ENCODE measurements at places on chromosomes 6 and 20. TPM values are rescaled to one million over a fixed set of nuclear protein-coding genes. Genes with fewer than 3 reads are reported as not detected.

DNA sequence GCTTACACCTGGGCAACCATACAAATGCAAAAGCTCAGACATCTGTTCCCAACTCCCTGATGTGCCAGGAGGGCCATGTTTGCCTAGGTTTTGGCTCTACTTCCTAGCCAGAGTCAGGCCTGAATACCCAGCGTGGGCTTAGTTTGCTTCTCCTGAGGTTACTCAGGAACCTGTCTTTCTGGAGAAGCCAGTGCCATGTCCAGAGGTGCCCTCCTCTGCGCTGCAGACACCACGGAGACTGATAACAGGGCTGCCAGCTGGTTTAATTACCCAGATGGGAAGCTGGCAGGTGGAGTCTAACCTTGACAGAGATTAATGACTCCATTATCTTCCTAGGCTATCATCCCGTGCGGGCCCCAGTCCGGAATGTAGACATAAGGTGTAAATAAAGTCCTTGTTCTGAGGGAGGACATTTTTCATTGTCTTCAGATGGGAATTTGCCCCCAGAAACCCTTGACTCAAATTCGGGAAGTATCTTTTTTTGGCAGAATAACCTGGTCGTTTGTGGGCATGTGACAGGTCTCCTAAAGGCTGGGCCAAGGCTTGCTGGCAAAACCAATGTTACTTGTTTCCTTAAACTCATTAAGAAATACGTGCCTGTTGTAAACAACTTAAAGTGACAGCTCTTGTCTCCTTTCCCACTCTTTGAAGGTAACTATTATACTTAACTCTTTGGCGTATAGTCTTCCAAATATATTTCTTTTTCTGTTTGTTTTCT lies 29.2 kb upstream of the ZNFX1 start:
- ATAC-seq = peak; percentile 75

DNA sequence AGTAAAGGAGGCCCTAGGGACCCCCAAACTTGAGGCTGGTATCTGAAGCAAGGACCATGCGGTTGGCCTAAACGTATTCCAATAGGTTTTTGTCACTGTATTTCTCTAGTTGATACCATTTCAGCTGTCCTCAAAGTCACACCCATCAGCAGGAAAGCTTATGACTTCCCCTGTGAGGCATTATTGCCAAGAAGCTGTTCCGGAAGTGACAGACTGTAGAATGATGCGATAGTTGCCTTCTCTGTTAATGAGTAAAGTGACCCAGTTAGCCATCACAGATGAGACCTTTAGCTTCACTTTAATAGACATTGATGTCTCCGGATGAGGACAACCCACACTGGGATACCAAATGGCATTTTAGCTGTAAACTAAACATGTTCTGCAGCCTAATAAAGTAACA lies 147.9 kb downstream of the RNGTT start:
- no peak for ATAC-seq

- peak; percentile 17 for ATAC-seq
Observed at GRCh38 chr6:53279293-53279692, 69.5 kb downstream of the ELOVL5 start.

DNA sequence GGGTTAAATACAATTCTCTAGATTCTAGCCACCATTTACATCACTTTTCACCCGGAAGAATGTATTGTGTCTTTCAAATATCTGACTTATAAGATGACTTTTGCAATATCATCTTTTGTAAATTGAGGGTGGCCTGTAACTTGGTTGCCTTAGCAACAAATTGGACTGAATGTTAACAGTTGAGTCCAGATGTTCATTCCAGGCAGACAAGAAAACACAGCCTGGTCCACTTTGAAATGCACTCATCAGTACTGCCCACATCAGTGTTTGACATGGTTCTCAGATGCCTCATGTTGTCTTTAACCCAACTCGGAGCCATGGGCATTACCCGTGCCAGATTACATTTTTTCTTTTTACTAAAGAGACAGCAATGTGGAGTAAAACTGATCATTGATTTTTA lies 781.6 kb upstream of the CHD6 start:
- no peak for ATAC-seq

Gene HRH3
- total RNA-seq = not detected

- no peak for ATAC-seq
Observed at GRCh38 chr6:150878347-150879213, 13.1 kb downstream of the MTHFD1L start.

Gene DNAH8
- total RNA-seq = 0.04 TPM

Gene HLA-DOA
- 1.4 TPM for total RNA-seq

GRCh38 chr6:115594891-115595290 lies 465.8 kb downstream of the FRK start:
- no peak for ATAC-seq

Gene DEF6
- total RNA-seq = 27.3 TPM

DNA sequence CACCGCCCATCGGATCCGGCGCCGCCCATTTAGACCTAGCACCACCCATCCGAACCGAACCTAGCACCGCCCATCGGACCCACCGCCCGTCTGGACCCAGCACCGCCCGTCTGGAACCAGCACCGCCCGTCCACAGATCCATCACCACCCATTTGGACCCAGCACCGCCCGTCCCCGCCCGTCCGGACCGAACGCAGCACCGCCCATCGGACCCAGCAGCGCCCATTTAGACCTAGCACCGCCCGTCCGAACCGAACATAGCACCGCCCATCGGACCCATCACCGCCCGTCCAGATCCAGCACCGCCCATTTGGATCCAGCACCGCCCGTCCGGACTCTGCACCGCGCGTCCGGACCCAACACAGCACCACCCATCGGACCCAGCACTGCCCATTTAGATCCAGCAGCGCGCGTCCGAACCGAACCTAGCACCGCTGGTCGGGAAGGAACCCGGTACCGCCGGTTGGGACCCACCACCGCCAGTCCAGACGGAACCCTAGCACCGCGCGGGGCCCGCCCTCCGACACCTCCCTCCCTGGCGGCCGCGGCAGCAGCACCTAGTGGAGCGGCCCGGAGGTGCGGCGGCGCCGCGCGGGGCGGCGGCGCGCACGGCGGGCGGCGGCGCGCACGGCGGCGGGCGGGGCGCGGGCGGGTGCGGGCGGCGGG lies 348 bp upstream of the AFDN start:
- ATAC-seq = peak; percentile 85

GRCh38 chr6:77778527-77778926 lies 125.7 kb downstream of the MEI4 start:
- no peak for ATAC-seq

DNA sequence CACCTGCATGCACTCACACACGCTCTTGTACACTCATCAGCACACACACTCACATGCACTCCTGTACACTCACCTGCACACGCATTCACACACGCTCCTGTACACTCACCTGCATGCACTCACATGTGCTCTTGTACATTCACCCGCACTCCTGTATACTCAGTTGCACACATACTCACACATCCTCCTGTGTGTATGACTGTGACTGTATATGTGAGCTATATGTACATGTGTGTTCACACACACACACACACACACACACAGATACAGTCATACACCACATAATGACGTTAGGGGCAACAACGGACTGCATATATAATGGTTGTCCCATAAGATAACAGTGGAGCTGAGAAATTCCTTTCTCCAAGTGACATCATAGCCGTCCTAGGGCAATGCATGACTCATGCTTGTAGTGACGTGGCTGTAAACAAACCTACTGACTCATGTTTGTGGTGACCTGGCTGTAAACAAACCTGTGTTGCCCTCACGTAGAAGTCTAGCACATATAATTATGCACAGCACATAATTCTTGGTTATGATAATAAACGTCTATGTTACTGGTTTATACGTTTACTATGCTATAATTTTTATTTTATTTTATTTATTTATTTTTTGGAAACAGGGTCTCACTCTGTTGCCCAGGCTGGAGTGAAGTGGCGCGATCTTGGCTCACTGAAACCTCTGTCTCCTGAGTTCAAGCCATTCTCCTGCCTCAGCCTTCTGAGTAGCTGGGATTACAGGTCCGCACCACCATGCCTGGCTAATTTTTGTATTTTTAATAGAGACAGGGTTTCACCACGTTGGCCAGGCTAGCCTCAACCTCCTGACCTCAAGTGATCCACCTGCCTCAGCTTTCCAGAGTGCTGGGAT lies 22.8 kb upstream of the TAF4 start:
- ATAC-seq = peak; percentile 81

- ATAC-seq = no peak
Observed at GRCh38 chr6:43582911-43583310, 6.9 kb downstream of the POLH start.

All from esophagus mucosa (tissue), 1 donor.